Cerebellar cortex (tissue), 1 donor: ENCODE measurements at places on chromosomes 7 and 10.
A peak's percentile ranks its signal among the peaks of the same experiment; 100 is the strongest.

- DNase-seq, result no peak
These were observed 266.9 kb downstream of the ABCA13 start for GRCh38 chr7:48438206-48438605.

DNA sequence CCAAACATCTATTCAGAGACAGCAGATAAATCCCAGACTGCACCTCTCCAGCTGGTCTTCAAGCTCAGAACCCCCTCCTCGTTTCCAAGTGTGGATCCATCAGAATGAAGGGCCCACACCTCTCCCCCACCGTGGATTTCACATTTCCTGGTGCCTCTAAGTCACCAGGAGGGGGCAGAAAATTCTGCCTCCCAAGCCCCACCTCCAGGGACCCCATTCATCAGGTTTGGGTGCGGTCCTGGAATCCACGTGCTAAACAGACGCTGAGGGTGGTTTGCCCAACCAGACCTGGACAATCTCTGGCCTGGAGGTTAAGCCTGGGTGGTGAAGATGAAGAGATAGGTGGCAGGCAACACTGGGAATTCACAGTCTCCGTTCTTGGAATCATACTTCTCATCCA is 92.4 kb downstream of the WDR11 start:
- DNase-seq, result no peak

DNA sequence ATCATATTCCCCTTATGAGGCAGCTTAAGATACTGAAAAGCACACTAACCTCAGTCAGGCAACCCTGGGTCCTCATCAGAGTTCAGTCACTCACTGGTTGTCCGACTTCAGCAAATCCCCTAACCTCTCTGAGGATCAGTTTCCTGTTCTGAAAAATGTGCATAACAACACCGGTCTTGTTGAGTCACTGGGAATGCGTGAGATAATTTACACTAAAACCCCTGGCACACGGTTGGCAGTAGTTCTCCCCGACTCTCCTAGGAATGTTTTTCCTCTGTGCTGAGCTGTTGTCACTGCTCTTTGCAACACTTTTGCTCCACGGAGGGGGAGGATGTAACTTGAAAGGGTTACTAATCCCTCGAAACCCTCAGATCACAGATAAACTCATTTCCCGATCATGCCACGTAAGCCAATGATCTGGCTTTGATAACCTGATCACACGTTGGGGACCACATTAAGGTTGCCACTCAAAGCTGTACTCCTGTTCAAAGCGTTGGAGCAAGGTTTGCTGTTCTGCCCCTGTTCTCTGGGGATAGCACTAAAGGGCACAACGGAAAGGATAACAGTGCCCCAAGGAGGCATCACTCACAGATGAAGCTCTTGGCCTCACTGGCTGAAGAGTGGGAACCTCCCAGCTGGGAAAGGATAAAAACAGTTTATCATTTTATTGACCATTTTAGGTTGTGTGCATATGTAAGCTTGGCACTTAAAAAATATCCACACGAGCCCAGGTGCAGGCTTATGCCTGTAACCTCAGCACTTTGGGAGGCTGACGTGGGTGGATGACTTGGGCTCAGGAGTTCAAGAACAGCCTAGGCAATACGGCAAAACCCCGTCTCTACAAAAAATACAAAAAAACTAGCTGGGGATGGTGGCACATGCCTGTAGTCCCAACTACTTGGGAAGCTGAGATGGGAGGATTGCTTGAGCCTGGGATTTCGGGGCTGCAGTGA is 5.0 kb upstream of the RBM17 start:
- DNase-seq, result no peak

DNA sequence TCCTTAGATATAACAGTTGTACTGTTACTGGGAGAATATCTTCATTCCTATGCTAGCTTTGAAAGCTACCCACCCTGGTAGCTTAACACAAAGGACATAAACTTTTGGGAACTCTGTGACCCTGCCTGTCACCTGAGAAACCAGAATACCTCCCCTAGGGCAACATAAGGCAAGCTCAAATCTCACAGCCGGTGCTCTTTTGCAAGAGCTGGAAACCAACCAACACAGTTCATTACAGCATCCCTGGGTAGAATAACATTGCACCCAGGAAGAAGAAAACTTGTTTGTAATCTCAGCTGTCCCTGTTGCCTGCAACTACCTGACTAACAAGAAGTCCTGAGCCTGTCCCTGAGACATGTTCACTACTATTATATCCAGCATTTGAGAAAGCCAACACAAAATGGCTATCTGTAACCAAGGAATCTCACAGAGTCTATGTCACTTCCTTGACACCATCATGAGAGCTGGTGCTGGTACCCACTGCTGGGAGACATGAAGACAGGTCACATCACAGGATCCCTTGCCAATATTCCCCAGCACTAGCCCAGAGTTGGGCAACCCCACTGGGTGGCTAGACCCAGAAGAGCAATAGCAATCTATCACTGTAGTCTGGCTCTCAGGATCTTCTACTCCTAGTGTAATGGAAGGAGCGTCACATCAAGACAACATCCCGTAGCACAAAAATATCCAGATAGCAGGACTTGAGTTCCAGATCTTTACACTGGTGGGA is 31.3 kb downstream of the AKR1C3 start:
- DNase-seq, result no peak

DNA sequence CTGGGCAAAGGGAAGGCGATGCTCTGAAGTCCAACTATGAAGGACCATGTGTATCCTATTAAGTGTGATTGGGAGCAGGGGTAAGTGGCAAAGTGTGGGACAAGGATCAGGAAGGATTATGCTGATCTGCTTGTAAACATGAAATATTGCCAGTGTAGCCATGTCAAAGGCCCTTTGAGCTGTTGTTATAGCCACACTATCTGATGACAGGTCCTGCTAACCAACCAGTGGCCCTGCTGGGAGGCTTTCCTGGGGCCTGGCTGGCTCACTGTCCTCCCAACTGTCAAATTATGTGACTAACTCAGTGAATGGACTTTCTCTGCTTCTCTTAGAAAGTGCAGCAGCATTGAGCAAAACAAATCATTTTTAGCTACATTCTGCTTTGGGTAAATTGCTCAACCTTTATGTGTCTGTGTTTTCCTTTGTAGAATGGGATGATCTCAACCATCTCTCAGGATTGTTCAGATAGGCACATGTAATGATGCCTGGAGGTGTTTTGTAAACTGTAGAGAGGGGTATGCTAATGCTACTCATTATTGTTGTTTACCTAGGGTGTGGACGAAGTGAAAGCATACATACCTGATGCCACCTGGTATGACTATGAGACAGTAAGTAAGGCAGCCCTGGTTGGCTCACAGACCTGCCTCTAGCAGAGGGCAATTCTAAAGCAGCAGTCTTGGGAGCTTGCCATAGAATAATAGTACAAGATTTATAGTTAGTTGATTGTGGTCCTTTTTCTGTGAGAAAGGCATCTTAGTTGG is 47.4 kb downstream of the MGAM2 start:
- DNase-seq, result no peak

DNA sequence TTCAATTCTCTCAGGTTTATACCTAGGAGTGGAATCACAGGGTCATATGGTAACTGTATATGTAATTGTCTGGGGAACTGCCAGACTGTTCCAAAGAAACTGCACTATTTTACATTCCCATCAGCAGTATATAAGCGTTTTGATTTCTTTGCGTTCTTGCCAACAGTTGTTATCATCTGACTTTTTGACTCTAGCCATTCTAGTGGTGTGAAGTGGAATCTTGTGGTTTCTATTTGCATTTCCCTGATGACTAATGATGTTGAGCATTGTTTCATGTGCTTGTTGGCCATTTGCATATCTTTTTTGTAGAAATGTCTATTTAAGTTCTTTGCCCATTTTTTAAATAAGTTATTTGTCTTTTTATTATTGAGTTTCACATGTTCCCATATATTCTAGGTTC is 44.3 kb upstream of the ZC3HAV1 start:
- DNase-seq, result no peak

- DNase-seq, result no peak
These were observed 53.7 kb upstream of the KLF6 start for GRCh38 chr10:3838460-3839437.

DNA sequence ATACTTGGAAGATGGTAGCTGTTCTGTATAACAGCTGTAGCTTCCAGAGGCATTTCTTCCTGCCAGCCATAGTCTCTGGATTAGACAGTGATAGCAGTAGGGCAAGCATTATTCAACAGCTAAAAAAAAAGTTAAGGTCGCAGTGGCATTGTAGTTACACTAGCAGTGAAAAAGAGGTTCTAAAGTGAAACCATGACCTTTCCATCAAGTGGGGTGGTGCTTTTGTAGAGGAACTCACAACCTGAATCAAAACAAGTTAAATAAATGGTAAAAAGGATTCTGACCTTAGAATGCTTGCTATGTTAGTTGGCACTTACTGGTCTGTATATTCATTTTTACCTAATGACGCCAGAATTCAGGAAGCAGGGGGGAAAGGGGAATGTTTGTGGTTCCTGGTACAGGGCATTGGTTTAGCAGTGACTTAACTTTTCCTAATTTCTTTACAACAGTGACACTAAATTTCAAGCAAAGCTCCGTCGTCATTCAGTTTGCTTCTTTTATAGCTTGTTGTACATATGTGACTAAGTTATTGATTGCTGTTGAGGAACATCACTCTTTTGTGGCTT is 55.0 kb downstream of the GBF1 start:
- DNase-seq, result no peak

GRCh38 chr7:99843808-99844207 is 16.0 kb downstream of the CYP3A43 start:
- DNase-seq, result no peak

GRCh38 chr7:131021902-131022301 is 287.9 kb upstream of the KLF14 start:
- DNase-seq, result no peak

- DNase-seq, result peak; percentile 34
These were observed 692 bp downstream of the NEURL1 start for GRCh38 chr10:103493916-103494877.

DNA sequence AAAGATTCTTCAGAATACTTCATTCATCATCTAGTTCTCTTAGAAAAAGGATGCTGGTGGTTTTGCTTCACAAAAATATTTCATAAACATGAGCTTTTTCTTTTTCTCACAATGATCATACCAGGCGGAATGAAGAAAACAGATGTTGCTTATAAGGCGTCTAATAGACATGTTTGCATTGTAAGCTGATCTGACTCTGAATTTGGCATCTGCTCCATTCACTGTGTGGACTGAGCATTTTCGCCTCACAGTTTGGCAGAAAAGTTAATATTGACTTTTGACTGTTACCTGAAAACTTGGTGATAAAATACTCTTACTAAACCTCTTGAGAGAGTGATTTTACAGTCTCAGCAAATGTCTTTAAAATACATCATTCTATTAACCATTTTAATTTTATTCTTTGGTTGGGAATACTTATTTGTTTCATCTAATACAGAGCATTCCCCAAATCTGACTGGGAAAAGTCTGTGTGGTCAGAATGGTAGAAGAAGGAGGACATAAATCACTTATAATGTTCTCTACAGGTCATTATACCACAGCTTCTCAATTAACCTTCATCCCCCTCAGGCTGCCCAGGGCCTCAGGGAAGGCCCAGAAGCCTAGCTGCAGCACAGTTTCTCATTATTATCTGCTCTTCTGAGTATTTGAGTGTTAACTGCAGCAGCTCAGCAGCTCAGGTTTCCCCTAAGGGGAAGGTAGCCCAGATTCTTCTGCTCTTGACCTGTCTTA is 121.6 kb upstream of the KAT6B start:
- DNase-seq, result no peak

DNA sequence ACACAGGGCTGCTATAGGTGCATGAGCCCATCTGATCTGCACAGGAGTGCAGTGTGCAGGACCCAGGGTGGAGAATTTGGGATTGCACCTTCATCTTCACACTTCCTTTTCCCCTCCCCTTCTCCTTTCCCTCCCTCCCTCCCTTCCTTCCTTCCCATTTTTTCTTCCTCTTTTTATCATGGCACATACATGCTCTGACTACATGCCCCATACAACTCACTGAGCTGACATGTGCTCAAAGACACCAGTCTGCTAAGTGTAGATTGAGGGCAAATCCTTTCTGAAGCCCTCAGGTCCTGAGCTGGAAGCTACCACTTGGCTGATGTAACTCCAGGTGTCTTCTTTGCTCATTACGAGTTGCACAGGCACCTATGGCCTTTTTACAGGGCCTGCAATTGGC is 365.3 kb upstream of the ZNF32 start:
- no peak for DNase-seq

DNA sequence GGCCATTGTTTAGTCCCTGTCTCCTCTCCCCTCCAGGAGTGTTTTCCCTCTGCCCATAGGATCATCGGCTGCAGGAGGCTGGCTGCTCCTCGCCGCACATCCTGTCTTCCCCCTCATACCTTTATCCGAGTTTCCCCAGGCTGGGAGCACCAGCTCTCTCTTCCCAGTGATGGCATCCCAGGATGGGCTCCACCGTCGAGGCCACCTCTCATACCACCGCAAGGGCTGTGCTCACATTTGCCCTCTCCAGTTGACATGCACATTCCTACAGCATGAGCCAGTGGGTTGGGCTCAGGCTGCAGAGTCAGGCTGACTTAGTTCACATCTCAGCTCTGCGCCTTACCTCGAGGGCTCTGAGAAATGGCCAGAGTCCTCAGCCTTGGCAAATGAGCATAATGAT is 12.1 kb downstream of the HKDC1 start:
- DNase-seq, result no peak

GRCh38 chr7:44955733-44956132 is 23.1 kb downstream of the MYO1G start:
- DNase-seq, result no peak

- no peak for DNase-seq
These were observed 81.9 kb upstream of the CAPZA2 start for GRCh38 chr7:116780521-116780920.

GRCh38 chr7:55898287-55898686 is 11.0 kb downstream of the ZNF713 start:
- DNase-seq, result no peak

GRCh38 chr10:52446391-52446790 is 132.3 kb downstream of the DKK1 start:
- no peak for DNase-seq

GRCh38 chr10:74153123-74153522 is 2.1 kb downstream of the ADK start:
- no peak for DNase-seq

GRCh38 chr10:79431891-79432831 is 13.3 kb downstream of the ZCCHC24 start:
- DNase-seq, result no peak

DNA sequence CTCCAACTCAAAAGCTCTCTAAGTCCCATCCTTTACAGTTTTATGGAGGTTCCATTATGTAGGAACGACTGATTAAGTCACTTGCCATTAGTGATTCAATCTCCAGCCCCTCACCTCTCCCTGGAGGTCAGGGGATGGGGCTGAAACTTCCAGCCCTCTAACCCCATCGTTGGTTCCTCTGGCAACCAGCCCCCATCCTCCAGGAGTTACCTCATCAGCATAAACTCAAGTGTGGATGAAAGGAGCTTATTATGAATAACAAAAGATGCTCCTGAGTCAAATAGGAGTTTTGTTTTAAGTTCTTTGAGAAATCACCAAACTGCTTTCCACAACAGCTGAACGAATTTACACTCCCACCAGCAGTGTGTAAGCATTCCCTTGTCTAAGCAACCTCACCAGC is 494.3 kb upstream of the AUTS2 start:
- no peak for DNase-seq

GRCh38 chr7:40436710-40437109 is 301.9 kb downstream of the SUGCT start:
- DNase-seq, result no peak
